ENCODE measurements at places on chromosomes 7 and 10.

DNA sequence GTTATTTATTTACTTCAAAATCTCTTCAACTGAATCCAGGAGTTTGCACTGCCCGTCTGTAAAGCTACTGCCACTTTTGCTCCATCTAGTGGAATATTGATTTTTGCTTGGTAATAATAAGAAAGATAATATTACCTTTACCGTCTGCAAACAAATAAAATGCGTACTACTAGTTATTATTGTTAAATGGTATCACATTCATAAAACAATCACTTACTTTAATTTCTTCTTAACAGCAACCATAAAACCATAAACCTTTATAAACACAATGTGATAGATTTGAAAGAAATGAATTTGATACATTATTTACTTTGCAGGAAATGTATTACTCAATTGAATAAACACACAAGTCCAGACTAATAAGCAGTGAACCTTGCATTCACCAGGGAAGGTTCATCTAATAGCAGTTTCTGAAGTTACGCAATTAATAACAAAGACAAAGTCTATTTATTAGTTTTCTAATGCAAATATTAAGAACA lies 6.4 kb downstream of the AGMO start:
- no peak for DNase-seq

- DNase-seq: no peak
These were observed 27.3 kb upstream of the IFRD1 start for GRCh38 chr7:112422842-112423496.

DNA sequence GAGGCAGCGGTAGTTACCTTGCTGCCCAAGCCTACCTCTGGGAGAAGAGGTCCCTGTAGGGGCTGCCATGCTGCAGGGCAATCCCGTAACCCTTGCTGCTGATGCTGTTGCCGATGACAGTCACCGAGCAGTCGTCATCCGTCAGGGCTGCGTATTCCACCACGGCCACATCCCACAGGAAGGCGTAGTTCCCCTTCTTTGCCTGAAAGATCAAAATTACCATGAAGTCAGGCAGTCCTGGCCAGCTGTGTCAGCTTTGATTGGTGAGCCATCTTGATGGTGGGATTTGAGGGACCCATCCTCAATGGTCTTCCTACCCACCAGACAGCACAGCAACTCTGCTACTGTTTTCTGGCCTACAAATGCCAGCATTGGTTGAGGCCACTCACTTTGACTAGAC lies 746.8 kb downstream of the GRID1 start:
- DNase-seq: no peak

- DNase-seq: no peak
These were observed 35.7 kb downstream of the ZNF92 start for GRCh38 chr7:65409363-65409762.

DNA sequence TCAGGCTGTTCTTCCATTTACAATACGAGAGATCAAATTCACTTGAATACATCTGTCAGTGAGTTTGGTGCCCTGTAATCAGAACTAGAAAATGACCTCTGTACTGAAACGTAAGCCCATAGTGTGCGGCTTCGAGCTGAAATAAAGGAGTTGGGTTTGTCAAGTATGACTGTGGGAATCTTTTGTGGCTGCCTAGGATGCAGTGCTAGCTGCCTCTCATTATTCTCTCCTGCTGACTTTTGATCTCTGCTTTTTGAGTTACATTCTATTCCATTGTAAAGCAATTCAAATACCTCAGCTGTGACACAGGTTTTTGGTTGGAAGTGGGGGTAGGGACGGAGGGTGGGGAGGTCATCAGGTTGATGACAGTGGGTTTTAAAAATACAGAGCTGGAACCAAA lies 40.4 kb downstream of the ICA1 start:
- DNase-seq: no peak

DNA sequence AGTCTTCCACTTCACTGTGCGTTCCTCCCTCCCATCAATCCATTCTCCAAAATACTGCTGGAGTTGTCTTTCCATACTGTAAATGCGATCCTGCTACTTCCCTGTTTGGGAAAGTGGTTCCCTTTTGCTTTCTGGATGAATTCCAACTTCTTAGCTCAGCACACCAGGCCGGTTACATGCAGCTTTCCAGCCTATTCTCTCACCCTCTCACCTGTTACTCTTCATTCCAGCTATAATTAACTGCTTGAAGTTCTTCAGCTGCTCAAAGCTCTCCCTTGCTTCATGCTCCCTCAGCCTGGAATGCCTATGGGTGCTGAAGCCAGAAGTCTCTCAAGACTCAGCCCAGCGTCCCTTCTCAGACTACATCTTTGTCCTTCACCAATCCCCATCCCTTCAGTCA lies 6.0 kb upstream of the ZNRF2 start:
- DNase-seq: no peak

- DNase-seq: no peak
These were observed 9.2 kb downstream of the MKX start for GRCh38 chr10:27736396-27736795.
